Stimulated activated CD8-positive, alpha-beta memory T cell treated with anti-CD3 and anti-CD28 coated beads, Interleukin-7, amount 100 ng/mL, for 24 hours (primary cell): ENCODE measurements at places on chromosomes 3 and 15.

- DNase-seq: no peak
Observed at GRCh38 chr3:171658841-171659240, 151.4 kb downstream of the PLD1 start.

GRCh38 chr15:35047528-35047927 lies 37.6 kb downstream of the NANOGP8 start:
- DNase-seq: no peak

GRCh38 chr3:44125246-44125645 lies 116.4 kb upstream of the TOPAZ1 start:
- DNase-seq: no peak

- no peak for DNase-seq
Observed at GRCh38 chr3:39103324-39103693, 4.1 kb downstream of the GORASP1 start.

DNA sequence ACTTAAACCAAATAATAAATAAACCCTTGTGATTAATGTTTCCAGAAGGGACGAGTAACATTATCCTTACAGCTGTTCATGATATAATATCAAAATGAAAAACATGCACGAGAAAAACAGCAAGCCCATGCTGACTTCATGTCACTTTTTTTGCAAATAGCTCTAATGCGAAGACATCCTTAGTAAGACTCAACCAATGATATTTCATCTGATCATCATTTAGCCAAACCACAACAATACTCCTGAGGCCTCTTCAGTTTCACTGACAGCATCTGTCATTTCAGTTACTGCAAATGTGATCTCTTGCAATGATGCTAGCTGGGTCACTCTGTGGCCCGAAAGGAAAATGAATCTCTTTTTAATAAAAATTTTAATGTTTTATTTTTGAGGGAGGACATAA lies 74.0 kb downstream of the POLR2M start:
- DNase-seq: no peak

- DNase-seq: no peak
Observed at GRCh38 chr3:39090922-39091321, 16.5 kb downstream of the GORASP1 start.

GRCh38 chr3:20194793-20195460 lies 8.9 kb upstream of the SGO1 start:
- no peak for DNase-seq

- DNase-seq: no peak
Observed at GRCh38 chr3:17035033-17035432, 150.3 kb downstream of the PLCL2 start.

- DNase-seq: peak; percentile 8
Observed at GRCh38 chr3:156643729-156644389, 30.5 kb upstream of the TIPARP start.

DNA sequence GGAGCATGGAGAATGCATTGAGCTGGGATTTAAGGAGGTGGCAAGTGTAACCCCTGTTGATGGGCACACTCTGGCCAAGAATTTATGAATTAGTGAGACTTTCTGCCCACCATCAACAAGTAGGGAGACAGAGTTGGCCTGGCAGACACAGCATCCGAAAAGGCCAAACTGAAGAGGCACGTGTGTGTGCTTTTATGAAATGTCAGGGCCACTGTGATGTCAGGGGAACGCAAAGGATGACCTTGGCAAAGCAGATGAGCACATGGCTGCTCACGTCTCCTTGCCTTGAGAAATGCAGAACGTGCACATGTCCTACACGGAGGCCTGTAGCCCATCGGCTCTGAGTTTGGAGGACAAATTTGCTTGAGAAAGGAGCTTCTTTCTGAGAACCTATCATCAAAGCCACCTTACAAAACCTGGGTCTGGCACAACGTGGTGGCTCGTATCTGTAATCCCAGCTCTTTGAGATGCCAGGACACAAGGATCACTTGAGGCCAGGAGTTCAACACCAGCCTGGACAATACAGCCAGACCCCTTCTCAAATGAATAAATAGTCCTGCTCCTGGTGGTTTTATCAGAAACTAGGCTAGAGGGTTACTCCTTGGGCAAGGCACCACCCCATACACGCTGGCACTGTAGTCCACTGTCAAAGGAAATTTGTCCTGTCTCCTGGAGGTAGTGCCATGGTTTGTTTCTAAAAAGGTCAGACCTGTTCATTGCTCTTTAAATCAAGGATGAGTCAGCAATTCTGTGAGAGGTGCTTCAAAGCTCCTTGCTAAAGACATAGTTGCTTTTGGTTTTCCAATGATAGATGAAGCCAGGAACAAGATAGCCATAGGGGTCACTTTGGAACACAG lies 941 bp upstream of the SH3BP5 start:
- no peak for DNase-seq

DNA sequence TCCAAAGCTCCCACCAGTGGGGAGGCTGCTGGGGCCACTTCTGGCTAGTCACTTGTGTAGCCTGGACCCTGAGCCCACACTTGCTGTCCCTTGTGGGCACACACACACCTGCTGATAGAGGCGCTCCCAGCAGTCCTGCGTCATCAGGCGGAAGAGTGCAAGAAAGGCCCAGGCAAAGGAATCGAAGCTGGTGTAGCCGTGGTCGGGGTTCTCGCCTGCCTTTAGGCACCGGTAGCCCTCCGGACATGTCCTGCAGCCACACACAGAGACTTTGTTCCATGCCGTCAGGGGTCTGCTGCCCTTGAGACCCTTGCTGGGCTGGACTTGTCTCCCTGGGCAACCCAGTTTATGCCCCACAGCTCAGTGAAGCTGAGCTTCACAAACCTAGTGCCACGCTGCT lies 42.9 kb downstream of the SCN5A start:
- DNase-seq: no peak

- DNase-seq: no peak
Observed at GRCh38 chr15:58453931-58454793, 22.4 kb downstream of the LIPC start.

DNA sequence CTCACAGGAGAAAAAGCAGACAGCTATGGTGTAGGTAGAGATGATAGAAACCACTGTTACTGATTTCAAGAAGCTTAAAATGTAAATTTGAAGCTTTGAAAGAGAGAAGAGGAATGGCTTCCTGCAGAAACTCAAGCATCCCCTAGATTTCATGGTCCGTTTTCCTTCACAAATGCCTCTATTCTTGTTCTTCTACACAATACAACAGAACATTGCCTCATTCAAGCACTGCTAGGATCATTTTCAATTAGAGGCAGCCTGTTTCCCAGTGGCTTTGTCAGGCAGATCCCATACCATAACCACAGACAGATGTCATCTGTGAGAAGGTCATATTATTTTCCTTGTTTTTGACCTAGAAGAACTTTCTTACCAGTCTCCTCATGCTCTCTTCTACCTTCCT lies 77.9 kb upstream of the SPRED1 start:
- DNase-seq: no peak
